ENCODE measurements at places on chromosomes 4 and X.

GRCh38 chr4:15544248-15544729 lies 74.6 kb downstream of the CC2D2A start:
- no peak for DNase-seq

GRCh38 chr4:3231471-3231870 lies 17.5 kb upstream of the MSANTD1 start:
- DNase-seq = no peak

GRCh38 chrX:22660756-22661155 lies 339.0 kb upstream of the DDX53 start:
- DNase-seq = no peak

GRCh38 chr4:156560701-156561100 lies 410.9 kb downstream of the PDGFC start:
- DNase-seq = no peak

- DNase-seq = no peak
Measured at GRCh38 chr4:65139998-65140397, 530.3 kb downstream of the EPHA5 start.

Measured in stimulated activated CD8-positive, alpha-beta memory T cell treated with anti-CD3 and anti-CD28 coated beads, Interleukin-12 subunit alpha, Interleukin-12 subunit beta, amount 100 ng/mL, for 1 hour (primary cell).